ENCODE measurements at places on chromosomes 3 and 15.

DNA sequence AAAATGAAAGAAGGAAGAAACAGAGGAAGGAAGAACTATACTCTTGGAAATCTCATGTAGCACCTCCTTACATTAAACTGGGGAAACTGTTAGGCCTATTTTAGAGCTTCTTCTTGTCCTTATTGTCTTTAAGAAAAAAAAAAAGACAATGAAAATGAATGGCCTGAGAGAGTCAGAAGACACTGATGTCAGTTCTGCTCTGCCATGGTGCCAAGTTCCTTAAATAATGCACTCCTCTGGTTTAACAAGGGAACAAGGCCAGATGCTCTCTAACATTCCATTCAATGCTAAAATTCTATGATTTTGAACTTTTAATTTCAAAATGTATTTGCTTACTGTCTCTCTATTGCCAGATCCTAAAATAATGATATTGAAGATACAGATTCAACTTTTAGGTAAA lies 4.4 kb upstream of the MBNL1 start:
- DNase-seq, result no peak

GRCh38 chr3:178206521-178206920 lies 329.7 kb upstream of the KCNMB2 start:
- DNase-seq, result no peak

- no peak for DNase-seq
Observed at GRCh38 chr3:43866529-43867353, 176.0 kb downstream of the ABHD5 start.

GRCh38 chr15:48569591-48570302 lies 75.8 kb downstream of the FBN1 start:
- DNase-seq, result no peak

DNA sequence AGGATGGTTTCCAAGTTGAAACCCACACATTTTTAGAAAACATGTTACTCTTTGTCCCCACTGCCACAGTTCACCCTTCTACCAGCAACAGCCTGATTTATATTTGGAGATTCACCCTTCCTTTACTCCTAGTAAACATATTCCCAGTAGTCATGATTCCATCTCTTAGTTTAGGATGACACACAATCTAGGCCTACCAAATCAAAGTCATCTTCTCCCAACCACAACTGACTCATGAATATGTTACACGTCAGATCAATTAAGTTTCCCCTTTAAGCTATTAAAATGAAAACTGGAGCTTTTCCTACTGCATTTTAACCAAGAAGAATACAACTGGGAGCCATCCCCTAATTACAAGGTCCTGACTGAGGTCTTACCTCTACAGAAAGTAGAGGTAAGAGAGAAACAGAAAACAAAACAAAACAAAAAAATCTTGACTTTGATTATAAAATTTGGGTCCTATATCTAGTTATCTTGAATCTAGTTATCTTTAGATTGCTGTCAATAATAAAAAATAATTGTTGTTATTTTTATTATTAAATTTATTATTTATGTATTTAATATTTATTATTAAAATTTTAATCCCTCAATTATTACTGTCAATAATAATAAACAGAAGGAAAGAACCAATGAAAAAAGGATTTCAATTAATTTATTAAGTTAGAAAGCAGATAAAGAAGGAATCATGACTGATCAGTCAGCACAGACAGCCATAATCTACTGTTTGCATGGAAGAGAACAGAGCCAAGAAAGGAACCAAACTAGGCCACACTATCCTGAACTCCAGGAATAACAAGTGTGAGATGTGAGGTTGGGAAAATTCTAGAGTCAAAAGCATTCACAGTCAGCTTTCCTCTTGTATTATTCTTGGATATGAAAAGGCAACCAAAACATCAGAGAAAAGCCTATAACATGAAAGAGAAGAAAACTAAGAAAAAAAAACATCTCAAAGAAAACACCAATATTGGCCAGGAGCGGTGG lies 12.5 kb downstream of the DPH6 start:
- no peak for DNase-seq

All from stimulated activated CD4-positive, alpha-beta T cell treated with anti-CD3 and anti-CD28 coated beads, TNF-alpha, amount 100 ng/mL, for 1 hour (primary cell).